ENCODE measurements at places on chromosomes 4 and X.

DNA sequence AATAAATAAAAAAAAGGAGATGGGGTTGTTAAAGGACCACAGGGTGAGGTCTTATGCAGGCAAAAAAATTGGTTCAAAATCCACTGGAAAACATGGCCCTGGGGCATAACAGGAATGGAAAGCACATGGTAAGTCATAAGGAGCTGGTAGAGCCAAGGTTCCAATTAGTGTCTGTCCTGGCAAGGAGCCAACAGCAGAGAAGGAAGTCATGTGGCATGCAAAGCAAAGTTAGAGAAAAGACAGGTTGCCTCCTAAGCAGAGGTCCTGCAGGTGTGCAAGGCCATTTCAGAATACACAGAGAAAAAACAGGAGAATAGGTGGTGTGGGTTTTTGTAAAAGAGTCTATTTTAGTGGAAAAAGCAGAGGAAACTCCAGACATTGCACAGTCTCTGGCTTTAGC, 1881.7 kb downstream of the ARAP2 start:
- DNase-seq = no peak

GRCh38 chr4:15982842-15983524, 20.0 kb upstream of the FGFBP2 start:
- no peak for DNase-seq

DNA sequence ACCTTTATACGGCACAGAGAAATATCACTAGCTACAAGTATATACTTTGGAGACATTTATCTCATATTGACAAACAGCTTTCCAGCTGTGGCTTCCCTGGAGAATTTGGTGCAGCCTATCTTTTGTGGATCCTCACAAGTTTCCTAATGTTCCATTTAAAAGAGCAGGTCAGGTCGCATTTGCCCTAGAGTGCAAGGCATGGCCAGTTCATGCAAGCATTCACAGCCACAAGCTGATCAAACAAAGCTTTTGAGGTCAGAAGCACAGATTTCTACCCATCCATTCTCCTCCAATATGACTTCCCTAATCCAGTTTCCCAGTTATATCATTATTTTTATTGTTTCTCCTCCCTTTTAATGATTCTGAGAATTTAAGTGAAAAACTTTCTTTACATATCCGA, 1008.4 kb upstream of the AGA start:
- no peak for DNase-seq

DNA sequence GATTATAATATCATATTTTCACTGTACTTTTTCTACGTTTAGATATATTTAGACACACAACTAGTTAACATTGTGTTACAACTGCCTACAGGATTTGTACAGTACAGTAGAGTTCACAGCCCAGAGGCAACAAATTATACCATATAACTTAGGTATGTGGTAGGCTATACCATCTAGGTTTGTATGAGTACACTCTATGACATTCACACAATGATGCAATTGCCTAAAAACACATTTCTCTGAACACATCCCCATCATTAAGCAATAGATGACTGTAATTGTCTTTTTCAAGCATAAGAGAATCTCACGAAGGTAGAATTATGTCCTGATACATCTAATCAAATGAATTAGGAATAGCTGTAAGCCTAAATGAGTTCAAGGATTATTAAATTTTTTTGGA, 12.3 kb upstream of the TIGD2 start:
- DNase-seq = no peak

GRCh38 chr4:172546782-172547181, 621.8 kb upstream of the GALNT7 start:
- no peak for DNase-seq

Data from HCEC 1CT (cell line).